ENCODE measurements at places on chromosomes 13 and 19.
A peak's percentile ranks its signal among the peaks of the same experiment; 100 is the strongest.

DNA sequence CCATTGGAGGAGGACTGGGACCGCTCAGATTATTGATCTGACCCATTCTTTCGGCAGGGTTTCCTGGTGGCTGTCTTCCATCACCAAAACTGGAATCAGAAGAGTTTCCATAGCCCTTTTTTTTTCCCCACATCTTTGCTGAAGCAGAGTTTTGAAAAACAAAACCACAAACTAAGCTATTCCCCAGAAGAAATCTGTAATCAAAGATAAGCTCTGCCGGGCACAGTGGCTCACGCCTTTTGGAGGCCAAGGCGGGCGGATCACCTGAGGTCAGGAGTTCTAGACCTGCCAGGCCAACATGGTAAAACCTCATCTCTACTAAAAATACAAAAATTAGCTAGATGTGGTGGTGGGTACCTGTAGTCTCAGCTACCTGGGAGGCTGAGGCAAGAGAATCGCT, 4.2 kb upstream of the ICAM1 start:
- DNase-seq: no peak

DNA sequence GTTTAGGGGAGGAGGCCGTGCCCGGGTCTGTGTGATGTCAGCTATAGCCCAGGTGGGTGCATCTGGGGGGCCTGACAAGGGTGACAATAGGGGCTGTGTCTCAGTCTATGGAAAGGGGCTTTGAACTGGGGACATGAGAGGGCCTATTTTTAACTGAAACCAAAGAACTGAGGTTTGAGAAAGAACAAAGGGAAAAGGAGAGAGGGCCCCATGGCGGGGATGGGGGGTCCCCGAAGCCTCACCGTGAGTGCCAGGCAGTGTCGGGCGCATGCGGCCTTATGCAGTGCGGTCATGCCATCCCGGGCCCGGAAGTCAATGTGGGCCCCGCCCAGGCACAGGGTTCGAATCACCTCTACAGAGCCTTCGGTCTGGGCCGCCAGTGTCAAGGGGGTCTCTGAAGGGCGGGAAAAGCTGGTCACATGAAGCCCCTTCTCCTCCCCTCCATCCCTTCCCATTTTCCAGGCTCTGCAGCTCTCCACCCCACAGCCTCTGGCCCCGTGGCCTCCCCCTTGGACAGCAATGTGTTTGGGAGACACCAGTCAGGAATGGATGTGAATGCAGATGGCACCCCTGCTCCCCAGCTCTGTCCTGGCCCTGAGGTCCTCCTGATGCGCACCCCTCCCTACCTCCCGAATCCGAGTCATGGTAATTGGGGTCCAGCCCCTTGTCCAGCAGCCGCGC, 5.9 kb downstream of the SHANK1 start:
- DNase-seq: no peak

- DNase-seq: no peak
Observed at GRCh38 chr13:28548872-28549271, 53.9 kb upstream of the FLT1 start.

- DNase-seq: peak; percentile 74
Observed at GRCh38 chr13:23069566-23069965, 111.2 kb upstream of the SGCG start.

DNA sequence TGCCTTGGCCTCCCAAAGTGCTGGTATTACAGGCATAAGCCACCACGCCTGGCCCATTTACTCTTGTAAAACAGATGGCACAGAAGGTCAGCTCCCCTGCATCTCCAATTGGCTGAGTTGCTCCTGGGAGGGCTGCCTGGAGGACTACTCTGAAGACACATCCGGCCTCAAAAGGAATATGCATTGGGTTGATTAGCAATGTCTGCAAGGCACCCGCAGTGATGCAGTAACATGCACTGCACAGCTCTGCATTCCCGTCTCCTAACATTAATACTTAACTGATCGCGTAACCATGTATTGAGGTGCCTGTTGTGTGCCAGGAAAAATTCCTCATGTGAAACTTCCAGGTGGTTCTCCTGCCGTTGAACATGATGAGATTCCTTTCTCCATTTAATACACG, 5.0 kb downstream of the ELAVL3 start:
- DNase-seq: no peak

GRCh38 chr13:28297341-28297740, 159.0 kb downstream of the PAN3 start:
- DNase-seq: no peak

DNA sequence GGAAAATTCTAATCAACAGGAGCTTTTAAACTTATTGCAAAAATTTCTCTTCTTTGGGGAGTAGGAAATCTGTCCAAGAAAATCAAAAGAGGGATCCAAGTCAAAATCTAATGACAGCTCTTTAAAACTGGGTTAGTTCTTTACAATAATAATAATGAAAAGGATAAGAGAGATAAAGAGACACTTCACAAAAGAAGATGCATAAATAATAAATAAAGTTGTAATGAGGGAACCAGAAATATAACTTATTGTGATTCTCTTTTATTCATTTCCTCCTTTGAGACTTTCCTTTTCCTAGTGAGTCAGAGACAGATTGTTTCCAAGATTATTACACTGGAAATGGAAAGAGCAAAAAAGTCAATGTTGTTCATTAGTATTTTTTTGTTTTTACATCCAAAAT, 1029.3 kb downstream of the PCDH17 start:
- DNase-seq: no peak

Data from epithelial cell of esophagus (primary cell).